ENCODE measurements at places on chromosomes 6 and 20.

DNA sequence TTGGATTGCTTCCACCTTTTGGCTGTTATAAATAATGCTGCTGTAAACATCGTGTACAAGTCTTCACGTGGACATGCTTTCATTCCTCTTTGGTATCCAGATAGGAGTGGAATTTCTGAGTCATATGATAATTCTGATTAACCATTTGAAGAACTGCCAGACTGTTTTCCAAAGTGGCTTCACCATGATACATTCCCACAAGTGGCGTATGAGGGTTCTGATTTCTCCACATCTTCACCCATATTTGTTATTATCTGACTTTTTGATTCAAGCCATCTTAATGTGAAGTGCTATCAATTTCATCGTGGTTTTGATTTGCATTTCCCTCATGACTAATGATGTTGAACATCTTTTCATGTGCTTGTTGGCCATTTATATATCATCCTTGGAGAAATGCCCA is 2.9 kb upstream of the SNRPB start:
- no peak for DNase-seq

DNA sequence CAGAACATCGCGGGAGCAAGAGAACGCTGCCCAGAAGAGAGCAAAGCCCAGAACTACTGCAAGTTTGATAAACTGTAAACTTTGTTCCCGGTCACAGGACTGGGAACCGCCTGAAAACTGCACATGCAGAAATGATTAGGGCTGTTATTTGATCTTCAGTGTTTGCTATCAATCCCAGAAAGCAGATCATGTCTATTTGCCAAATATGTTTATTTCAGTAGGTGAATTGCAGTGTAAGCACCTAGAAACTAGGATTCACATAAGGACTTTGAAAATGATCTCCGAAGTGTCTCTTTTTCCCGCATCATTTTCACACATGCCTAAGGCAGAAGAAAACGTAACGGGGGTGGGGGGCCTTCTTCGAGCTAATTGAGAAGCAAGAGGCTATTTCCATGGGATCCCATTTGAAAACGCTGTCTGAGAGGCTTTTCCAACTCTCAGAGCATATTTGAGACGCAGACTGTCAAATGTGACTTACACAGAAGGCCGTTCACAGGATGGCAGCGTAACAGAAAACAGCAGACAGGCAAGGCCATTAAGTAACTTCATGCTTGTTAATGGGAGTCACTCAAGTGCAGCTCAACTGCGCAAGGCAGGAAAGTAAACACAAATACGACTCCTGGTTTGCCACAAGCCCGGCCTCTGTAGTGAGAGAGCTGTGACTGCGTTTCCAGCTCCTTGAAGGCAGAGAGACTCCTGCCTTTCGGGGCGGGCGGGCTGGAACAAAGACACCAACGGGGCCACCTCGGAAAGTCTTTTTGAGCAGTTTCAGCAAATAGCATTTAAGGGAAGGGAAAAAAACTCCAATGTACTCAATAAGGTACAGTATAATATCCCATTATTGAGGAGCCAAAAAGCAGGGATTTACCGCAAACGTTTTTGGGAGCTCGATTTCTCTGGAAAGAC is 144.7 kb upstream of the ZNF217 start:
- no peak for DNase-seq

DNA sequence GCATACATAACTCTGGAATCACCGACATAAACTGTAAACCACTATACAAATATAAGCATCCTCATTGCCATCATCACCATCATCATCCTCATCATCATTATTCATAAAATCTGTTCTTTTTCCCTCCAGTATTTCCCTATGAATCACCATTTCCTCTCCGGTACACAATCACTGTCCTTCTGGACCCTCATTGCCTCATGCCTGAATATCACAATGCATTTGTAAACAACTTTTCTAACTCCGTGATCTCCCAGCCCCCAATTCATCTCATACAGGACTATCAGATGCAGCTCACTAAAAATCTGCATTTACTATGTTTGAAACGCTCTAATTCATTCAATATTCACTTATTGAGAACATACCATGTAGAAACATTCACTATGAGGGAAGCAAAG is 339.7 kb downstream of the TBC1D32 start:
- no peak for DNase-seq

DNA sequence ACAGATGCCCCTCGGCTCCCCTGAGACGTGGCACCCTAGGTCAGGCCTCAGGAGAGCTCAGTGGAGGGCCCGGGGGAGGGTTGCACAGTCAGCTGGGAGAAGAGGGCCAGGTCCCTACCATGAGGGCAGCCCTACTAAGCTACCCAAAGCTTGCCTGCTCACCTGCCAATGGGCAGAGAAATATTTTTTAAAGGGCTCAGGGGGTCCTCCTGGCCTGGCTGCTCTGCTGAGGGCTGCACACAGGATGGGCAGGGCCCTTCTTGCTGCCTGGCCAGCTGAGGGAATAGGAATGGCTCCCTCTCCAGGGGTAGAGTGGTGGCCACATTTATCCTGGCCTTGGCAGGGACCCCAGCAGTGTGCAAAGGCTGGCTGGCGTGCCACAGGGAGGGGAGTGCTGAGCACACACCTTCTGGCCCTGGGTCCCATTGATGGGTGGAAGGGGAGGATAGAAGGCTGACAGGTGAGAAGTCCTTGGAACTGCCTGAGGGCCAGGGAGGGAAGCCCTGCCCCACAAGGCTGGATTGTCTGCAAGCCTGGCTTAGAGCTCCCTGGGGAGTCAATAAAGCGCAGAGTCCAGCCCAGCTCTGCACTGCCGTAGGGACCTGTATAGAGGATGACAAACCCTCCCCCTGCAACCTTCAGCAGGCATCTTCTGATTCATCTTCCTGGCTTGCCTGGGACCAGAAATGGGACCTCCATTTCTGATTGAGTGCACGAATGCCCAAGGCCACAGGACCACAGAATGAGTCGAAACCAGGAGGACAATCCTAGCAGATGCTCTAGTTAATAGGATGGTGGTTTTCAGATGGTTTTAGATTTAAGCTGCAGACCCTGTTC is 62.1 kb downstream of the NOL4L start:
- no peak for DNase-seq

All from activated CD4-positive, alpha-beta T cell treated with anti-CD3 and anti-CD28 coated beads, Interleukin-2, amount 50 U/mL, for 48 hours (primary cell).